ENCODE measurements at places on chromosomes 11 and 22.

DNA sequence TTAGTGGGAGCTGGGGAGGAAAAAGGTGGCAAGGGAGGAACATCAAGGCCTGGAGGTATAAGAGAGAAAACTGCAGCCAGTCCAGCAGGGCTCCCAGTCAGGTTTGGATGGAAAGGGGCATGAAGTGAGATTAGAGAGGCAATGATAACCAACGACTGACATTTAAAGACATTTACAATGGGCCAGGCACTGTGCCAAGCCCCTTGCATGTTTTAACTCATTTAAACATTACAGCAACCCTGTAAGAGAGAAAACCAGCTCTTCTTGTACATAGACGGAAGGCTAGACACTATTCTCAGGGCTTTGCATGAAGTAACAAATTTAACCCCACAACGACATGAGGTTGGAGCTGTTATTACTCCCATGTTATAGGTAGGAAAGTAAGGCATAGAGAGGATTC, 32.1 kb upstream of the PAK1 start:
- no peak overlapping the region for H3K27ac ChIP-seq
- no peaks in the 10 kb centered on the region for H3K4me1 ChIP-seq
- H3K27me3 ChIP-seq: no peaks in the 10 kb centered on the region

DNA sequence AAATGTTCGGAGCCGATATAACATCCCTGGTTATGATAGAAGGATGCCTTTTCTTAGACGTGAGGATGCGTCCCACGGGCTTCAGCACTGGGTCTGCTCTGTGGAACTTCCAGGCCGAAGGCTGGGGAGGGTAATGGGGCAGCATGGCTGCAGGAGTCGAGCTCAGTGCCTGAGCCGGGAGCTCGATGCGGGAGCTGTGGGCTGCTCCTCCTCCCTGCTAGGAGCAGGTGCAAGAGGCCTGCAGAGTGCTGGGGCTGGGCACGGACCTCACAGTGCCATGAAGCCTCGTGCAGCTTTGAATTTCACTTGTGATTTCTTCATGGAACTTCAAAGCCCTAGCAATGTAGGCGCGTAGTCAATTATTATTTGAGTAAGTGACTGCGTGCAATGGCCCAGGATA, 6.0 kb downstream of the TUBA8 start:
- no peaks in the 10 kb centered on the region for H3K36me3 ChIP-seq
- H3K27ac ChIP-seq: no peak overlapping the region
- H3K4me3 ChIP-seq: no peak overlapping the region
- no peak for DNase-seq
- no peaks in the 10 kb centered on the region for H3K4me1 ChIP-seq

GRCh38 chr11:26623076-26623659, 51.1 kb upstream of the MUC15 start:
- H3K4me3 ChIP-seq: no peak overlapping the region
- peaks cover 2% of the 10 kb centered on the region for H3K4me1 ChIP-seq
- no peak for DNase-seq
- H3K27me3 ChIP-seq: no peaks in the 10 kb centered on the region

DNA sequence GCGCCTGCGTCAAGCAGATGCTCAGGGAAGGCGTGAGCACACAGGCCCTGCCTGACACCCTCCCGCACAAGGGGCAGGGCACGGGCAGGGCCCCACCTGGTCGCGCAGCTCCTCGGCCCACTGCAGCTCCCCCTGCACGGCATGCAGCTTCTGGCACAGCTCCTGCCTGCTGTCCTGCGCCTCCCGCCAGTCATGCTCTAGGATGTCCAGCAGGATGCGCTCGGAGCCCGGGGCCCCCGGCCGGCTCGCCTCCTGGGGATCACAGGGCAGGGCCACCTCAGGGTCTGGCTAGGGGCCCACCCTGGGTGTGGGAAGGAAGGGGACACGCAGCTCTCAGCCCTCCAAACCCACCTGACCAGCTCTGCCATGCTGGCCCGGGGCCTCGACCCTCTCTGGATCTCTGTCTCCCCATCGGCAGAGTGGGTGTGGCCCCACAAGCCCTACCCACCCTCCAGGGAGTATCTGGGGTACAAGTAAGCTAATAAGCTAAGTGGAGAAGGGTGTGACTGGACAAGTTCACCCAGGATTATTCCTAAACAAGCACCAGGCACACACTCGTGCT, 10.7 kb downstream of the CARD10 start:
- H3K4me3 ChIP-seq: no peak overlapping the region
- no peaks in the 10 kb centered on the region for H3K36me3 ChIP-seq
- no peaks in the 10 kb centered on the region for H3K27me3 ChIP-seq
- peaks cover 2% of the 10 kb centered on the region for H3K4me1 ChIP-seq
- no peak for DNase-seq
- H3K27ac ChIP-seq: no peak overlapping the region

Measured in mesendoderm (in vitro differentiated cells).